ENCODE measurements at places on chromosomes 3 and 15.

DNA sequence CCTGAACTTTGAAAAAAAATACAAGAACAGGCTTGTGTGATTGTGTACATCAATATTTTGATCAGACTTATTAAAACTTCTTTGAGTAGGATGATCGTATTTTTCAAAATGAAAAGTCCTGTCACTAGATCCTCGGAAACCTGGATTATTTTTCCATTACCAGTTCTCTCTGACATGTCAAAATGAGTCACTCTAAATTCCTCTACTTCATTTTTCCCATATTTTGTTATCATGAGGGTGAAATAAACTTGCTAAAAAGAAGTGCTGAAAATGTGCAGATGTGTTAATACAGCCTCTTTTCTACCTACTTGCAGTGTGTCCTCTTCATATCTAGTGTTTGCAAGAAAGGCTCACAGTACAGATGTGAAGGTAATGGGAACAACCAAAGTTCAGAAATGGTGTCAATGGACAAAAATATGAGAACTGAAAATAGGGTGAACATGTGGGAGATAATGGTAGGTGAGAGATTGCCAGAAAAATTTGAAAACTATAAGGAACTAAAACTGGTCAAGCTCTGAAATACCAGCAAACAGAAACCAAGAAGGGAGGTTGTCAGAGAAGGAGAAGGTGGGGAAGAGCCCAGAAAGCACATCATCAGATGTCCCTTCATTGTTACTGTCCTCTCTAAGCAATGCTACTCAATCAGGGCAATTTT lies 108.2 kb downstream of the EOMES start:
- no peak overlapping the region for H3K4me3 ChIP-seq
- H3K36me3 ChIP-seq, result peaks cover 13% of the 10 kb centered on the region
- no peak overlapping the region for H3K27ac ChIP-seq
- peaks cover 5% of the 10 kb centered on the region for H3K4me1 ChIP-seq
- no peak for DNase-seq
- no peaks in the 10 kb centered on the region for H3K27me3 ChIP-seq

- H3K27me3 ChIP-seq, result no peaks in the 10 kb centered on the region
- H3K36me3 ChIP-seq, result peaks cover 32% of the 10 kb centered on the region
- H3K27ac ChIP-seq, result no peak overlapping the region
- no peak for DNase-seq
Measured at GRCh38 chr3:150428562-150428961, 20.5 kb downstream of the TSC22D2 start.

DNA sequence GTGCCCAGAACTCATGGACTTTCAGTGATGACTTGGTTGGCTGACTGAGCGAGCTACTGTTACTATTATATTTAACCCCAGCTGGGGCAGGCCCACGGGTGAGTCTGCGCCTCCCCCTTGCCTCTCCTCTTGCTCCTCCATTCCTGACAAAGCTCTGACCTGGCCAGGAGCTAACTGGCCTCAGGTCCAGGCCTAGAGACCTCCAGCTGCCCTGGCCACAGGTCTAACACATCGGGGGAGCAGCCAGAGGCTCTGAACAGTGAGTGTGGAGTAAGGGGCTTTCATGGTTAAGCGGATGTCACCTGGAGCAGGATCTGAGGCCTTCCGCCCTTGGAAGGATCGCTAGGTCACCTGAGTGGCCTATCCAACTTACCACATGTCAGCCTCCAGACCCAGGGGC lies 96.3 kb upstream of the HERC1 start:
- H3K36me3 ChIP-seq, result no peaks in the 10 kb centered on the region
- H3K27me3 ChIP-seq, result peaks cover 6% of the 10 kb centered on the region
- H3K4me3 ChIP-seq, result no peak overlapping the region
- no peak overlapping the region for H3K27ac ChIP-seq
- DNase-seq, result no peak
- H3K4me1 ChIP-seq, result peaks cover 8% of the 10 kb centered on the region

GRCh38 chr15:27183201-27183600 lies 212.2 kb downstream of the GABRG3 start:
- H3K36me3 ChIP-seq, result no peaks in the 10 kb centered on the region
- no peak overlapping the region for H3K4me3 ChIP-seq
- no peak for DNase-seq
- H3K27ac ChIP-seq, result no peak overlapping the region
- H3K27me3 ChIP-seq, result no peaks in the 10 kb centered on the region

- no peaks in the 10 kb centered on the region for H3K4me1 ChIP-seq
- no peaks in the 10 kb centered on the region for H3K36me3 ChIP-seq
- no peak overlapping the region for H3K4me3 ChIP-seq
Measured at GRCh38 chr3:147881933-147882332, 472.8 kb downstream of the ZIC1 start.

DNA sequence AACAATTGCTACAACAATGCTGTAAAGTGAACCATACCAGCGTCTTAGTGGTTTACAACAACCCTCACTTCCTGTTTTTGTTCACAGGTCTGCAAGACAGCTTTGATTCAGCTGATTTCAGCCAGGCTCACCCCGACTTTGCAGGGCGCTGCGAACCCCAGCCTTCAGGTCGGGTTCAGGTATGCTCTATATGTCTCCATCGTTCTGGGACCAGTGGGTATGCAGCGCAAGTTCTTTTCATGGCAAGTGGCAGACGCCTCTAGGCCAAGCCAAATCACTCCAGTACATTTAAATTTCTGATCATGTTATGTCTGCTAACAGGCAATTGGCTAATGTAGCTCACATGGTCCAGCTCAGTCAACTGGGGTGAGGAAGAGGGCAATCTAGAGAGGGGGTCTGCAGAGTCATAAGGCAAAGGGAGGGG lies 52.4 kb upstream of the RGMA start:
- no peaks in the 10 kb centered on the region for H3K36me3 ChIP-seq
- H3K27ac ChIP-seq, result no peak overlapping the region
- no peak for DNase-seq
- no peak overlapping the region for H3K4me3 ChIP-seq

DNA sequence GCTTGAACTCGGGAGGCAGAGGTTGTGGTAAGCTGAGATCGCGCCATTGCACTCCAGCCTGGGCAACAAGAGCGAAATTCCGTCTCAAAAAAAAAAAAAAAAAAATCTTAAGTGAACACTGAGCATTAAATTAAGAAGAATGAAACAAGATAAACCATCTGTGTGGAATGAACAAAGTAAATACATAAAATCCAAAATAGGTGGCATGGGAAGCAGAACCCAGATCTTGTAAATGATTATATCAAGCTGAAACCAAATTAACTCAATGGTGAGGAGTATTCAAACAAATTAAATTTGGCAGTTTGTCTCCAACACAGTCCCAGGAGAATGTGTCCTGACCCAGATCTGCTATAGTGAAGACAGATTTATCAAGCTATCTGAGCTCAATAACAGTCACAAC lies 32.1 kb downstream of the STAG1 start:
- no peak overlapping the region for H3K4me3 ChIP-seq
- no peak for DNase-seq
- peaks cover 10% of the 10 kb centered on the region for H3K4me1 ChIP-seq
- H3K36me3 ChIP-seq, result peaks cover 40% of the 10 kb centered on the region

GRCh38 chr3:172201136-172201869 lies 161.9 kb downstream of the FNDC3B start:
- peaks cover 35% of the 10 kb centered on the region for H3K36me3 ChIP-seq
- no peak overlapping the region for H3K27ac ChIP-seq
- peaks cover 26% of the 10 kb centered on the region for H3K4me1 ChIP-seq
- no peak for DNase-seq
- no peaks in the 10 kb centered on the region for H3K27me3 ChIP-seq
- H3K4me3 ChIP-seq, result no peak overlapping the region

DNA sequence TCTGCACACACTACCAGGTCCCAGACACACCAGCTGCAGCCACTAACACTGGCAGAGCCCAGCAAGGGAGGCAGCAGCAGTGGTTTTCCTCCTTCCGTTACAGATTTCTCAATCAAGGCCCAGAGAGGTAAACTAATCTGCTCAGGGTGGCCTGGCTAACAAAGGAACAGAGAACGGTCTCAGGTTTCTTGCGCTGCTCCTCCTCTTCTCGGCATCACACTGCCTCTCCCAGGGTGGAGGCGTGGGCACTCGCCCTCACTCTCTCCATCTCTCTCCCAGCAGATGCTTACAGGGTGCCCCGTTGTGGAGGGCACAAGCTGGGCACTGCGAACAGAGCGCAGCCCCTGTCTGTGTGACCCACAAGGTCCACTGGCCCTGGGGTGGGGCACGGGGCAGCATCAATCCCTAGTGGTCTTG lies 228.7 kb downstream of the VPS13C start:
- no peak for DNase-seq
- H3K4me1 ChIP-seq, result peaks cover 2% of the 10 kb centered on the region
- H3K27ac ChIP-seq, result no peak overlapping the region
- H3K36me3 ChIP-seq, result no peaks in the 10 kb centered on the region

DNA sequence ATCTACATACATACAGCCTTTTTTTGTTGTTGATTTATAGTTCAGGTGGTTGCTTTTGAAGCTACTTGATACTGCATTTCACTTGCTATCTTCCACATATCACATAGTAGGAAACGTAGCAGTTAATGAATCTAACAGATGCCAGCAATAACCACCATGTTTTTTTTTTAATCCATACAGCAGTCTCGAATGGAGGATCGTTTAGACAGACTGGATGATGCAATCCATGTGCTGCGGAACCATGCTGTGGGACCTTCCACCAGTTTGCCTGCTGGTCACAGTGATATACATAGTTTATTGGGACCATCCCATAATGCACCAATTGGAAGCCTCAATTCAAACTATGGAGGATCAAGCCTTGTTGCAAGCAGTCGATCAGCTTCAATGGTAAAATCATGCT lies 123.2 kb upstream of the CGNL1 start:
- H3K4me3 ChIP-seq, result no peak overlapping the region
- no peak for DNase-seq
- H3K27me3 ChIP-seq, result no peaks in the 10 kb centered on the region
- peaks cover 8% of the 10 kb centered on the region for H3K36me3 ChIP-seq
- no peak overlapping the region for H3K27ac ChIP-seq
- no peaks in the 10 kb centered on the region for H3K4me1 ChIP-seq

DNA sequence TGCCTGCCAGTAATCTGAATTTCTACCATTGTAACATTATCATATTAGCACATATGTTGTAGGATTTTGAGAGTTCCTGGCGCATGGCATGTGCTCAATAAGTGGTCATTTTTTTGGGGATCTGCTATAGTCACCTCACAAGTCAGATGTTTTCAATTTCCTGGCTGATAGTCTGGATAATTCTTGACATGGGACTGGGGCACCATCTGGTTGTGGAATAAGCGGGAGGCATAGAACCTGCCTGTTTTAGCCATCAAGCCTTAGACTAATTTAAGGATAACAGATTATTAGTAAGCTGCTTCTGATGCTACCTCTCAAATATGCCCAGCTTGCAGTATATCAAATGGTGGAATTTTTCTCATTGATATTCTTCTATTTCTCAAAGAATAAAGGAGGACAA lies 39.1 kb downstream of the GASK1A start:
- no peak for DNase-seq
- no peak overlapping the region for H3K4me3 ChIP-seq
- no peaks in the 10 kb centered on the region for H3K27me3 ChIP-seq
- H3K27ac ChIP-seq, result no peak overlapping the region
- no peaks in the 10 kb centered on the region for H3K36me3 ChIP-seq
- peaks cover 9% of the 10 kb centered on the region for H3K4me1 ChIP-seq

DNA sequence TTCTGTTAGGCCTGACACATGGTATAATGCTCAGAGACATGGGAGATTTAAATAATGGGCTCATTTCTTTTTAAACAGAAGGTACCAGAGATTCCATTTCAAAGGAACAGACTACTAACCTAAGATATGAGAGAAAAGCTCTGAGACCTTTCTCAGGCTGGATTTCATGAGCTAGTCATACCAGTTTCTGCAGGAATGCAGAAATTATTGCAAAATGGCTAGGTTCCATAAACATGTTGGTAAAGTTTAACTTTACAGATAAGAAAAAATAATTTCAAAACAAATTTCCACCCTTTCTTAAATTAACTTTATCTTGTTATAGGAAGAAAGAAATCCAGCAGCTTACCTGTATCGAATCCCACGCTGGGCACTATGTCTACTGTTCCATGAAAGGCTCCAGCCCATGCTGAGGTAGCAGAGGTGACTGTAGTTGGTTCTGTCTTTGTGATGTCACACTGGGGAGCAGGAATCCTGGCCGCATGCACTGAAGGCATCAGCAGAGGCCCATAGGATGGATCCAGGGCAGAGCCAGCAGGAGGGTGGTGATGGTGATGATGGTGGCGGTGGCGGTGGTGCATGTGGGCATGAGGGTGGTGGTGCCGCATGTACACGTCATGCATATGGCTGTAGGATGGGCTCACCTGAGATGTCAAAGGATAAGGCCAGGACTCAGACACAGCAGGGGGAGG lies 22.6 kb downstream of the VGLL3 start:
- no peak overlapping the region for H3K4me3 ChIP-seq
- no peaks in the 10 kb centered on the region for H3K27me3 ChIP-seq
- H3K27ac ChIP-seq, result no peak overlapping the region
- DNase-seq, result no peak

GRCh38 chr15:89149501-89150101 lies 61.3 kb downstream of the ABHD2 start:
- peaks cover 12% of the 10 kb centered on the region for H3K4me1 ChIP-seq
- H3K36me3 ChIP-seq, result peaks cover 22% of the 10 kb centered on the region
- H3K4me3 ChIP-seq, result no peak overlapping the region
- no peaks in the 10 kb centered on the region for H3K27me3 ChIP-seq
- H3K27ac ChIP-seq, result no peak overlapping the region

- no peak overlapping the region for H3K27ac ChIP-seq
- H3K36me3 ChIP-seq, result no peaks in the 10 kb centered on the region
- no peak for DNase-seq
- H3K27me3 ChIP-seq, result no peaks in the 10 kb centered on the region
Measured at GRCh38 chr15:85463976-85464375, 83.6 kb downstream of the AKAP13 start.

GRCh38 chr15:46848704-46849103 lies 868.6 kb upstream of the SEMA6D start:
- H3K27ac ChIP-seq, result no peak overlapping the region
- H3K4me3 ChIP-seq, result no peak overlapping the region

DNA sequence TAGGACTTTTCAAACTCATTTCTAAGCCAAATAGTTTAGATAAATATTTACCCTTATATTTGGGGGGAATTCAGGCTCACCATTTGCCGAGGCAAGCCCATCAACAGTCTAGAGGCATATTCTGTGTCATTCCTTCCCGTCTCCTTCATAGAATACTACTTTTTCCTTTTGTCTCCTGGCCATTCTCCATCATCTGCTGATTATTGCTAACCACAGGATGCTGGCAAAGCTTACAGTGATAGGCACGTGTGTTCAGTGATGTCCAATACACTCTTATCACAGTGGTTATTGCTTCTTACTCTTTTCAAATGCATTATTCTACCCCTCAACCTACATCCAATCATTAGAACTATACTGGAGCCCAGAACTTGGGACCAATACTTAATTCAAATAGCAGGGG lies 130.6 kb upstream of the ZBED2 start:
- no peaks in the 10 kb centered on the region for H3K27me3 ChIP-seq
- H3K4me1 ChIP-seq, result peaks cover 9% of the 10 kb centered on the region
- H3K4me3 ChIP-seq, result no peak overlapping the region
- H3K27ac ChIP-seq, result no peak overlapping the region
- H3K36me3 ChIP-seq, result peaks cover 23% of the 10 kb centered on the region

Measured in activated T-helper 2 cell treated with anti-CD3 and anti-CD28 coated beads, Interferon-gamma antibody, Interleukin-2, Interleukin-4, amounts not matched to agents 10 μg/mL and 5 μg/mL and 100 μg/mL, durations not matched to agents 14 hours and 24 hours and 36 hours (primary cell).